ENCODE measurements at places on chromosomes 4 and X.

DNA sequence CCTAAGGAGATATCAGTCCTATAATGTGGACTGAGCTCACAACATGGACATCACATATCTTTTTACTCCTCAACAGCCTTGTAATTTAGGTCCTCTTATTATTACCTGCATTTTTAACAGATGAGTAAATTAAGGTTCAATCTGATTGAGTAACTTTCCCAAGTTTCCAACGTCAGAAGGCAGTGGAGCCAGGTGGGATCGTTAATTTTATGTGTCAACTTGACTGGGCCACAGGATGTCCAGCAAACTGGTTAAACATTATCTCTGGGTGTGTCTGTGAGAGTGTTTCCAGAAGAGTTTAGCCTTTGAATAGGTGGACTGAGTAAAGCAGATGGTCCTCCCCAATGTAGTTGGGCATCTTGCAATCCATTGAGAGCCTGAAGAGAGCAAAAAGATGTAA lies 59.0 kb upstream of the SLIT2 start:
- no peak for DNase-seq
- no peaks in the 10 kb centered on the region for H3K36me3 ChIP-seq
- H3K4me1 ChIP-seq: no peaks in the 10 kb centered on the region

GRCh38 chrX:37726346-37726745 lies 40.8 kb downstream of the XK start:
- no peak for DNase-seq
- no peaks in the 10 kb centered on the region for H3K4me1 ChIP-seq
- H3K27me3 ChIP-seq: no peaks in the 10 kb centered on the region
- H3K4me3 ChIP-seq: no peak overlapping the region
- H3K36me3 ChIP-seq: no peaks in the 10 kb centered on the region

DNA sequence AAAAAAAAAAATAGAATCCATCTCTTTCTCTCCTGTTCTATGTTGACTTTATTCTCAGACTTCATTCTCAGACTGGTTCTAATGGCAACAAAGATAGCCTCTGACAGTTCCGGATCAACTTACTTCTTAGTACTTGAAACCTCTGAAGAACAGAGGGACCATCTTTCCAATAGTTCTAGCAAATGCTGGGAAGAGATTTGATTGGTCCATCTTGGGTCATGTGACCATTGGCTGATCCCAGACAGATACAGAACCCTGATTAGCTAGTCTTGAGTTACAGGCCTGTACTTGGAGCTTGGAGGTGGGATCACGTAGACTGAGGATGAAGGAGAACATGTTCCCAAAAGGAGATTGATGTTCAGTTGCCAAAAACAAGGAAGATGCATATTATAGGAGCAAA lies 66.9 kb upstream of the STIM2 start:
- H3K4me3 ChIP-seq: no peak overlapping the region
- H3K36me3 ChIP-seq: no peaks in the 10 kb centered on the region
- DNase-seq: no peak
- no peaks in the 10 kb centered on the region for H3K27me3 ChIP-seq
- no peak overlapping the region for H3K27ac ChIP-seq

DNA sequence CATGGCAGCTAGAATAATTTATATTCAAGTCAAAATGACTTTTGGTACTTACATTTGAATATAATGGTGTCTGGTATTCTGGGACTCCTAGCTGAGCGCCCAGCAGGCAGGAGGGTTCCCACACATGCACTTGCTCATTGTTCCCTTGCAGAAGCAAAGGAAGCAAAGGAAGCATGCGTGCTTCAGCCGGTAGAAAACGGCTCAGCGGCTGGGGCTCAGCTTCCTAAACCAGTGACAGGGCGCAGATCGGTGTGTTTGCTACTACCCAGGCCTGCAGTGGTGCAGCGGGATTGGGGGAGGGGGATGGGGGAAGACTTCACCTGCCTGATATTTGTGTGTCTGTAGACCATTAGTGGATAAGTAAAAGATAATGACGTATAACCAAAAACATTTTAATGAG lies 978.3 kb upstream of the TENM3 start:
- H3K4me3 ChIP-seq: no peak overlapping the region
- H3K27me3 ChIP-seq: no peaks in the 10 kb centered on the region
- no peak overlapping the region for H3K27ac ChIP-seq
- no peak for DNase-seq

- H3K4me3 ChIP-seq: no peak overlapping the region
- H3K36me3 ChIP-seq: no peaks in the 10 kb centered on the region
- H3K27me3 ChIP-seq: no peaks in the 10 kb centered on the region
- DNase-seq: peak; percentile 75
These were observed 192.5 kb upstream of the STK26 start for GRCh38 chrX:131830400-131831184.

- H3K27me3 ChIP-seq: no peaks in the 10 kb centered on the region
- H3K36me3 ChIP-seq: no peaks in the 10 kb centered on the region
- H3K4me3 ChIP-seq: no peak overlapping the region
These were observed 34.9 kb downstream of the ELF2 start for GRCh38 chr4:139142087-139142486.

- no peak for DNase-seq
- H3K27me3 ChIP-seq: no peaks in the 10 kb centered on the region
- H3K4me1 ChIP-seq: peaks cover 9% of the 10 kb centered on the region
- H3K4me3 ChIP-seq: no peak overlapping the region
- H3K27ac ChIP-seq: no peak overlapping the region
- no peaks in the 10 kb centered on the region for H3K36me3 ChIP-seq
These were observed 53.0 kb upstream of the PROM1 start for GRCh38 chr4:16136827-16137226.

DNA sequence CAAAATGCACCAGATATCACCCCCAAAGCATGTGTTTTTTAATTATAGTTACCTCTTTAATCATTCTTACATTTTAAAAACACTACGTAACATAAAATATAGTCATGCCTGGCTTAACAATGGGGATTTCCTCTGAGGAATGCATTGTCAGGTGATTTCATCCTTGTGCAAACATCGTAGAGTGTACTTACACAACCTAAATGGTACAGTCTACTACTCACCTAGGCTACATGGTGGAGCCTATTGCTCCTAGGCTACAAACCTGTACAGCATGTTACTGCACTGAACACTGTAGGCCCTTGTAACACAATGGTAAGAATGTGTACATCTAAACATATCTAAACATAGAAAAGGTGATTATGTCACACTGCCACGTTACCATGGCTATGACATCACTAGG lies 208.6 kb downstream of the SPOCK3 start:
- H3K27me3 ChIP-seq: no peaks in the 10 kb centered on the region
- no peaks in the 10 kb centered on the region for H3K36me3 ChIP-seq

DNA sequence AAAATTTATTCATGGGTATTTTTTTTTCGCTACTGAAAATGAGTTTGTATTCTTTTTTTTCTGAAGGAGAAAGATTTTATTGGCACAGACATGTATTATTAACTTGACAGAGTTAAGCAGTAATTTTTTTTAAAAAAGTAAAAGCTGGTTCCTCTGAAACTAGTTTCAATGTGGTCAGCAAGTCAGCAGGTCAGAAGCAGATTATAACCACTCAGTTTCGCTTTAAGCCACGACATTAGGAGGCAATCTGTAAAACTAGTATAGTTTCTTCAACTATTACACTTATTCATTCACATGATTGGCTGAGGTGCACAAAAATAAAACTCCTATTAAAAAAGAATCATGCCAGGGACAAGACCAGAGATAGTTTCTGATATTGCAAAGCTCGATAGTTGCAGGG lies 714.2 kb upstream of the PCDH7 start:
- H3K27ac ChIP-seq: no peak overlapping the region
- no peak overlapping the region for H3K4me3 ChIP-seq
- H3K27me3 ChIP-seq: no peaks in the 10 kb centered on the region
- no peaks in the 10 kb centered on the region for H3K36me3 ChIP-seq
- no peaks in the 10 kb centered on the region for H3K4me1 ChIP-seq

GRCh38 chr4:90503677-90504076 lies 376.5 kb downstream of the CCSER1 start:
- no peaks in the 10 kb centered on the region for H3K4me1 ChIP-seq
- H3K4me3 ChIP-seq: no peak overlapping the region
- H3K36me3 ChIP-seq: no peaks in the 10 kb centered on the region
- no peaks in the 10 kb centered on the region for H3K27me3 ChIP-seq
- no peak overlapping the region for H3K27ac ChIP-seq

GRCh38 chr4:113012786-113013185 lies 36.7 kb upstream of the ANK2 start:
- no peak overlapping the region for H3K27ac ChIP-seq
- no peak for DNase-seq
- H3K27me3 ChIP-seq: no peaks in the 10 kb centered on the region
- H3K4me3 ChIP-seq: no peak overlapping the region

- no peak overlapping the region for H3K27ac ChIP-seq
- no peaks in the 10 kb centered on the region for H3K27me3 ChIP-seq
- H3K36me3 ChIP-seq: no peaks in the 10 kb centered on the region
- no peak for DNase-seq
These were observed 1523.7 kb downstream of the ARAP2 start for GRCh38 chr4:34720571-34720970.

DNA sequence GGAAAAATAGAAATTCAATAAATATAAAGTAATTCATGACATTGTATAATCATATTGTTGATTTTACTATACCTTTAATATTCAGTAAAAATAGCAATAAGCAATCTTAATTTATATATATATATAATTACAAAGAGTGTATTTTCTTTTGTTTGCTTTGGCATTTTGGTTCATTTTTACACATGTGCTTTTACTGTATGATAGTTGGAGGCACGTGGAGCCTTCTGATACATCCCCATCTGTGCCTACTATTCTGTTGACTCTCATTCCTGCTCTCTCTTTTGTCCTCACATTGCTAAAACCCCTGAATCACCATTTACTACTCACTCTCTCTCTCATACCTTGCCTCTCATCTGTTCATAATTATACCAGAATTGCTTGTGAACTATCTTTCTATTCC lies 106.4 kb upstream of the NDST4 start:
- no peak overlapping the region for H3K4me3 ChIP-seq
- no peaks in the 10 kb centered on the region for H3K27me3 ChIP-seq
- H3K4me1 ChIP-seq: no peaks in the 10 kb centered on the region
- H3K27ac ChIP-seq: no peak overlapping the region
- no peaks in the 10 kb centered on the region for H3K36me3 ChIP-seq

GRCh38 chr4:79199743-79200142 lies 126.1 kb downstream of the NAA11 start:
- no peak overlapping the region for H3K4me3 ChIP-seq
- no peaks in the 10 kb centered on the region for H3K36me3 ChIP-seq
- no peak for DNase-seq
- no peaks in the 10 kb centered on the region for H3K4me1 ChIP-seq

GRCh38 chrX:112536544-112536943 lies 143.2 kb downstream of the LHFPL1 start:
- H3K36me3 ChIP-seq: no peaks in the 10 kb centered on the region
- H3K4me3 ChIP-seq: no peak overlapping the region
- no peaks in the 10 kb centered on the region for H3K4me1 ChIP-seq
- H3K27ac ChIP-seq: no peak overlapping the region
- H3K27me3 ChIP-seq: no peaks in the 10 kb centered on the region

DNA sequence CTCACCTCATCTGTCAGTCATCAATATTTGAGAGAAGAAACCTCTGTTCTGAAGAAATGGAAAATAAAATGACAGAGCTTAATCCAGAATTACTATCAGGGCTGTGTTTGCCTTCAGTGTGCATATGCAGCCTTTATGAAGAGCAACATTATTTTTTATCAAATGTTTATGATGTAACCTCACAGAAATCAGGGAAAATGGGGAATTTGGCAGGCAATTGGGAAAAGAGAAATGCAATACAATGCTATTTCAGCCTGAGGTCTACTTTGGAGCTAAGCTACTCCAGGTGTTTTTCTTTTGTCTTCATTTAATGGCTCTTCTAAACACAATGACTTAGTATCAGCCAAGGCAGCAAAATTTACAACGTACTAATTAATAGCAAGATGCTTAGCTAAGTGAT lies 241.1 kb upstream of the TET2 start:
- no peaks in the 10 kb centered on the region for H3K36me3 ChIP-seq
- H3K4me3 ChIP-seq: no peak overlapping the region
- H3K27ac ChIP-seq: no peak overlapping the region
- no peaks in the 10 kb centered on the region for H3K4me1 ChIP-seq

DNA sequence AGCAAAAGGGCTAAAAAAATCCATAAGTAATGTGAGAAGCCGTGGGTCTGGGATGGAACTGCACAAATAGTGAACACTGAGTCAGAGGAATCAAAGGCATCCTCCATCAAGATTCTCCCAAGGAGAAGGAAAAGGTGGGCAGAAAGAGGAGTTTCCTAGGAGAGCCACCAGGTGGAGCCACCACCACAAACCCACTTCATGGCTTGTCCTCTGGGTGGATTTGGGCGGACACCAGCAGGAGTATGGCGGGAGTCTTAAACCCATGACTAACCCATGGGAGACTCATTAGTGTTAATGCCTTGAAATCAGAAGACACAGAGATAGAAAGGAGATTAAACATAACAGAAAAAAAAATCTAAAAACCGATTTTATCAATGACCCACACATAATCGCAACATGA lies 147.7 kb downstream of the SH3KBP1 start:
- H3K27me3 ChIP-seq: no peaks in the 10 kb centered on the region
- peak; percentile 86 for DNase-seq
- H3K4me3 ChIP-seq: no peak overlapping the region
- H3K27ac ChIP-seq: peak overlapping the region; percentile 85
- peaks cover 4% of the 10 kb centered on the region for H3K36me3 ChIP-seq
- H3K4me1 ChIP-seq: peaks cover 3% of the 10 kb centered on the region

DNA sequence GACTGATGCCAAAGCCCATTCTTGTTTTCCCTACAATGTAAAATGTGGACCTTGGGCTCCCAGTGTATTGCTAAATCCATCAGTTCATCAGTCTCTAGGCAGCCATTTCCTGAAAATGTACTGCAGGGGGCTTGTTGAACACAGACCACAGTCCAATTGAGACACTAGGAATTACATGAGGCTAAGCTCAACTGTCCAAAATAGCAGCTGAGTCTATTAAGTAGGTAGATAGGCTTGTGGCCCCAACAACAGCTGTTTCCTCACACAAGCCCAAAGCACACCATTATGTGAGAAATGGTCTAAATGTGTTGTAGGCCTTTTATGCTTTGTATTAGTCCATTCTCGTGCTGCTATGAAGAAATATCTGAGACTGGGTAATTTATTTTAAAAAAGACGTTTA lies 60.0 kb upstream of the PAK3 start:
- no peaks in the 10 kb centered on the region for H3K4me1 ChIP-seq
- no peaks in the 10 kb centered on the region for H3K27me3 ChIP-seq
- H3K4me3 ChIP-seq: no peak overlapping the region
- no peak for DNase-seq

GRCh38 chrX:154472685-154473632 lies 6.1 kb downstream of the LAGE3 start:
- H3K36me3 ChIP-seq: peaks cover 62% of the 10 kb centered on the region
- no peaks in the 10 kb centered on the region for H3K27me3 ChIP-seq
- DNase-seq: no peak
- H3K4me1 ChIP-seq: no peaks in the 10 kb centered on the region
- H3K4me3 ChIP-seq: no peak overlapping the region

GRCh38 chr4:26252349-26253025 lies 68.3 kb upstream of the RBPJ start:
- no peak overlapping the region for H3K4me3 ChIP-seq
- no peaks in the 10 kb centered on the region for H3K36me3 ChIP-seq
- no peak overlapping the region for H3K27ac ChIP-seq
- peak; percentile 52 for DNase-seq

GRCh38 chr4:176193938-176194337 lies 1.4 kb downstream of the SPATA4 start:
- peak; percentile 29 for DNase-seq
- no peak overlapping the region for H3K4me3 ChIP-seq
- H3K4me1 ChIP-seq: no peaks in the 10 kb centered on the region
- no peaks in the 10 kb centered on the region for H3K36me3 ChIP-seq
- no peaks in the 10 kb centered on the region for H3K27me3 ChIP-seq
- H3K27ac ChIP-seq: no peak overlapping the region

- H3K4me3 ChIP-seq: no peak overlapping the region
- H3K27ac ChIP-seq: no peak overlapping the region
- DNase-seq: no peak
- no peaks in the 10 kb centered on the region for H3K36me3 ChIP-seq
These were observed 25.6 kb upstream of the MTM1 start for GRCh38 chrX:150542846-150543229.

Data from trophoblast cell (in vitro differentiated cells and primary cell).